Mesothelial cell of epicardium (in vitro differentiated cells): ENCODE measurements at places on chromosomes 5 and 9. TPM values are rescaled to one million over a fixed set of nuclear protein-coding genes. Genes with fewer than 3 reads are reported as not detected.

The CFAP77 gene
- 0.23 TPM in 1 of 3 replicates, not detected in the others for total RNA-seq

DNA sequence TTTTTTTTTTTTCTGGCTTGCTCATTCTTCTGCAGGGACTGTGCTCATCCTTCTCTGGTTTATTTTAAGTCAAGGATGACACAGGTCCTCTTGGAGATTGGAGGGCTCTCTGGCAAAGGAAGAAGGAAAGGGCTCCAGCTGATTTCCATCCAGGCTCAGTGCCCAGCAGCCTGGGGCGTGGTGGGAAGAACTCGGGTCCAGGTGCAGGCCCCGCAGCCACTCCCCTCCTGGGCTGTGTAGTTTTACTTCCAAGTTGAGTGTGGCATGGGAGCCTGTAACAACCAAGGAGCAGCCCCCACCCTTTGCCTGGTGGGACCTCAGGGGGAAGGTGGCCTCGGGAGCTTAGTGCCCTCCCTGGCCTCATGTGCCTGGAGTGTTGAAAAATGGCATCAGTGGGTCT lies 58.9 kb downstream of the ANKRD33B start:
- no peak overlapping the region for H3K4me3 ChIP-seq
- peaks cover 14% of the 10 kb centered on the region for H3K4me1 ChIP-seq
- H3K27ac ChIP-seq = no peak overlapping the region

- no peak for DNase-seq
- no peaks in the 10 kb centered on the region for H3K27me3 ChIP-seq
- H3K4me3 ChIP-seq = peak overlapping the region; percentile 78
- H3K36me3 ChIP-seq = no peaks in the 10 kb centered on the region
- H3K27ac ChIP-seq = peak overlapping the region; percentile 94
These were observed 974 bp upstream of the SLC12A2 start for GRCh38 chr5:128082551-128083032.

GRCh38 chr5:57175551-57176309 lies 1.9 kb downstream of the GPBP1 start:
- H3K27ac ChIP-seq = peak overlapping the region; percentile 100
- H3K4me1 ChIP-seq = peaks cover 47% of the 10 kb centered on the region
- H3K27me3 ChIP-seq = no peaks in the 10 kb centered on the region
- no peak for DNase-seq
- H3K36me3 ChIP-seq = peaks cover 9% of the 10 kb centered on the region

The ZSWIM6 gene
- 33.9 to 35.9 TPM (median 34.8 TPM) in 3 replicates for total RNA-seq

DNA sequence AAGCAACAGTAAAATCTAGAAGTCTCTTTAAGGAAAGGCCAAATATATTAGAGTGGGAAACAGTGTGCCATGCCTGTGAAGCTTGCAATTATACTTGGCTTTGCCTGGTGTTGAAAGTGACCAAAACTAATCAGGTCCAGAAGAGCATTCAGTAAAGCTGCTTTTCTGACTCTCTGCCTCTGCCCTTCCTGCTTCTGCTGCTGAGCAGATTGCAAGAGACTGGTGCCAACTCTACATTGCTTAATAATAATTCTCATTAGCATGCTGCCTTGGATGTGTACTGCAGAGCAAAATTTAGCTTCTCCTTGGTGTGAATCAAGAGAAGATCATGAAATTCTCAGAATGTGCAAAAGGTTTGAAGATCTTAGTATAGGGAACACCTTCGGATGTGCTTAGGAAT lies 120.4 kb upstream of the RFX3 start:
- no peaks in the 10 kb centered on the region for H3K36me3 ChIP-seq
- H3K27me3 ChIP-seq = no peaks in the 10 kb centered on the region
- H3K4me3 ChIP-seq = no peak overlapping the region
- no peak overlapping the region for H3K27ac ChIP-seq
- DNase-seq = no peak

The ETF1 gene
- 76.6 to 77.7 TPM (median 77.6 TPM) in 3 replicates for total RNA-seq

GRCh38 chr5:3197304-3198073 lies 398.1 kb upstream of the IRX1 start:
- H3K36me3 ChIP-seq = no peaks in the 10 kb centered on the region
- no peak overlapping the region for H3K27ac ChIP-seq
- peak; percentile 47 for DNase-seq
- H3K27me3 ChIP-seq = peaks cover 79% of the 10 kb centered on the region
- H3K4me3 ChIP-seq = peak overlapping the region; percentile 64

DNA sequence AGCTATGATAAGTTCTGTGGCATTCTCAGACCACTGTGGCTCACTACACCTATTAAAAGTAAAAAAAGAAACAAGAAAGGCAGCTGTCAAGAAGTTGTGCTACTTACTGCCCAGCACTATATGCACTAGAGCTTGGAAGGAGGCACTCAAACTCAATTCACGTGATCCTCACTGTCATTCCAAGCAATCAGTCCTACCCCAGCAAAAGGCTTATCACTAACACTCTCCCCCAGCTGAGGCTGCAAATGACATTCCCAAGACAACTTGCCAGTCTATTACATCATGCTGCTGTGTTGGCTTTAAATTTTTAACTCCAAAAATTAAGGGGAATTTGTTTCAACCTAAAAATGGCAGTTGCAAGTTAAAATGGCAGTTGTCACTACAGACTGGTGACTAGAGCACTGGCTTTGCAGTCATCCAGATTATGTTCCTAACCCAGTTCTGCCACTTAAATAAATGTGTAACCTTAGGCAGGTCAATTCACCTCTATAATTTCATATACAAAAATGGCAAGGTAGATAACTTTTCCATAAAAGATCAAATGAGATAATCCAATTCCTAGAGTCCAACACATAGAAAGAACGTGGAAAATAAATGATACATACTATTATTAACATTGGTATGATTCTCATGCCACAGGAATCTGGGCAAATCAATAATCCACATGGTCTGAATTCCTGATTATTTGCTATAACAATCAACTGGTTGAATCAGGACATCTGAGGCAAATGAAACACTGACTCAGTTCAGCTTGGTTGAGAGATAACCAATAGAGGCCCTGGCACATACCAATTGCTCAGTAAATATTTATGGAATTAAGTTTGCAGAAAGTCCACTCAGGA lies 52.4 kb downstream of the FBXW11 start:
- H3K36me3 ChIP-seq = no peaks in the 10 kb centered on the region
- no peaks in the 10 kb centered on the region for H3K27me3 ChIP-seq
- no peak overlapping the region for H3K4me3 ChIP-seq
- no peak for DNase-seq
- H3K4me1 ChIP-seq = peaks cover 31% of the 10 kb centered on the region

The AGXT2 gene
- total RNA-seq = not detected in 3 replicates

- H3K4me1 ChIP-seq = peaks cover 52% of the 10 kb centered on the region
- no peak for DNase-seq
- H3K27me3 ChIP-seq = no peaks in the 10 kb centered on the region
- peak overlapping the region; percentile 66 for H3K27ac ChIP-seq
These were observed 259.8 kb downstream of the NFIB start for GRCh38 chr9:14054096-14054495.

The PRUNE2 gene
- total RNA-seq = 3.1 to 3.5 TPM (median 3.4 TPM) in 3 replicates

The ZBED3 gene
- 25.2 to 26.9 TPM (median 25.8 TPM) in 3 replicates for total RNA-seq
